ENCODE measurements at places on chromosomes 1 and 21.

GRCh38 chr1:175927944-175928343, 184.5 kb upstream of the TNR start:
- DNase-seq, result no peak

GRCh38 chr1:109395602-109396512, 1.9 kb downstream of the SORT1 start:
- DNase-seq, result no peak

DNA sequence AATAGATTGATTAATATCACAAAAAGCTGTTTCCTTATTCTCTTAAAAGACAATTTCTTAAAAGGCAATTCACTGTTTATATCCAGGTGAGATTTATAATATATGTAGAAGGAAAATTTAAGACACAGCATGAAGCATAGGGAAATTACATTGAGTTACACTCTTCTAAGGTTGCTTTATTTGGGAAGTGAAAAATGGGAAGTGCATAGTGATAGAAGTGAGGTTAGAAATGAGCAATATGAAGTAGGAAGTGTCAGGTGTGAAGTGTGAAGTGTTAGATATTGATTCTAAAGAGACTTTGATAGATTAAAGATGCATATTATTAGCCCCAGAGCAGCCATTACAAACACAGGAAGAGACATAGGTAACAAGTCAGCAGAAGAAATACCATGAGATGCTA, 40.3 kb downstream of the FH start:
- DNase-seq, result no peak

DNA sequence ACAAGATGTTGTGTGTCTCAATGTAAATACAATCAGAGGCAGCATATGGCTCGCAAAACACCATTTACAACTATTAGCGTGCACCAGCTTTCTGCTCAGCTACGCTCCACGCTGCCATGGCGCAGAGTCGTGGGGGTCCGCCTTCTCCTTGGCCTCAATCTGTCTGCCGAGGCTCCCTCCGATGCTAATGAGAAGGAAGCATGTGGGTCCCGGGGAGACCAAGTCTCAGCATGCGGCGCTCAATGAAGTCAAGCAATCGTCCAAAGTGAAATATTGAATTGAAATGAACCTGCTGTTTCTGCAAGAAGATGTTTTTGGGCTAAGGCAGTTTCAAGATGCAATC, 228.9 kb downstream of the TOMM20 start:
- DNase-seq, result no peak

- DNase-seq, result no peak
Measured at GRCh38 chr1:225823811-225824261, 13.9 kb downstream of the EPHX1 start.

GRCh38 chr1:178241057-178241456, 147.2 kb downstream of the RASAL2 start:
- DNase-seq, result no peak

DNA sequence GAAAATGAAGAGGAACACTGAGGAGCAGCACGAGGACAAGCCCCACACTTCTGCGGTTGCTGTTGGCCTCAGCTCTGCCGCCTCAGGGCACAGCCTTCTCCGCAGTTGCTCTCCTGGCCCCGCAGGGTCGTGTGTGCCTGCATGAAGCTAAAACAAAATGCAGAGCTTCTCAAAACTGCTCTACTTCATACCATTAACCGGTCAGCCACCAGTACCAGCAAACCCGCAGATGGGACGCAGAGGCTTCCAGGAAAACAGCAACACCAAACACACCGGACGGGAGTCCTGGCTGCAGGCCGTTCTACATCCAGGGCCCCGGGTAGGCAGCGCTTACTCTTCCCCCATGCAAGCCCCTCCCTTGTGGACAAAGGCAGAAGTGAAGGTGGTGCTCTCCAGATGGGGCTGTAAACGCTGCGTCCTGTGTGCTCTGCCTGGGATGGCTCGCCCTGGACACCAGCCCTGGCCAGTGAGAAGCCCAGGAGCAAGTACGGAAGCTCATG, 7.1 kb upstream of the C1orf159 start:
- no peak for DNase-seq

GRCh38 chr1:184163674-184164465, 112.3 kb downstream of the TSEN15 start:
- no peak for DNase-seq

- no peak for DNase-seq
Measured at GRCh38 chr1:88311907-88312306, 372.2 kb upstream of the PKN2 start.

GRCh38 chr1:51956528-51957509, 33.7 kb downstream of the RAB3B start:
- DNase-seq, result no peak

- no peak for DNase-seq
Measured at GRCh38 chr1:50047916-50048694, 24.4 kb upstream of the AGBL4 start.

DNA sequence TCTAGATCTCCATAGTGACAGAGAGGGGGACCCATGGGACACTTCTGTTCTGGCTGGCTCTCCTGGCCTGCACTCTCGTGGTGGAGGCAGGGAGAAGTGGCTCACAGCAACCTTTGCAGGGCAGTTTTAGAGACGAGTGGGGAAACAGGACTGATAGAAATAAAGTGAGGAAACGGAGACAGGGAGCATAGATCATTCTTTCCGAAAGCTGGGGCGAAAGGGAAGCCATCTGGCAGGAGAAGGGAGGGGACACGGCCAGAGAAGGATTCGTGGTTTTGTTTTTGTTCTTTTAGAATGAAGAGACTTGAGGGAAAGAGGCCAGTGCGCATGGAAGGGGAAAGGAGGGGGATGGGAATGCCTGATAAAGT, 3.5 kb downstream of the TIE1 start:
- no peak for DNase-seq

DNA sequence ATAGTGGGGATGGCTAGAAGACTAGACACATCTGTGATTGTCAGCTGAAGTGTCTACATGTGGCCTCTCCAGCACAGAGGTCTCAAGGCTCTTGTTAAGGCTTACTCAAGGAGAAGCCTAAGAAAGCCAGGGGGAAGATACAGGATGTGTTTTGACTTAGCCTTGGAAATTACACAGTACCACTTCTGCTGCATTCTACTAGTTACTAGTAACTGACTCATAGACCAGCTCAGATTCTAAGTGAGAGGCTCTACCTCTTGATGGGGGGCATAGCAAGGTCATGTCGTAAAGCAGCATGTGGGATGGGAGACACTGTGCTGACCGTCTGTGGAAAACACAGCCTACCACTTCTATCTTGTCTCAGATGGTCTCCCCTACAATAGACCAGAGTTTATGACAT, 99.5 kb downstream of the UBE2U start:
- no peak for DNase-seq

DNA sequence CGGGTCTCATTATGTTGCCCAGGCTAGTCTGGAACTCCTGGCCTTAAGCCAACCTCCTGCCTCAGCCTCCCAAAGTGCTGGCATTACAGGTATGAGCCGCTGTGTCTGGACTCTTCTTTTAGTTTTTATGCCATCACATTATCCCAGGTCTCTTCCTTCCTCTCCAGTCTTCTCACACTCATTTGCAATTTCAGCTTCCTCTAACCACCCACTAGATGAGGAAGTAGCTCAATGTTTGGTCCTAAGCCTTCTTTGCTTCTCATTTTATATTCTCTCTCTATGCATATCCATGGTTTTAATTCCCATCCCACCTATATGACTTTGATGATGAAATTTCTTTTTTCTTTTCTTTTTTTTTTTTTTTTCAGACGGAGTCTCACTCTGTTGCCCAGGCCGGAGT, 3.1 kb upstream of the ZBTB8A start:
- no peak for DNase-seq

DNA sequence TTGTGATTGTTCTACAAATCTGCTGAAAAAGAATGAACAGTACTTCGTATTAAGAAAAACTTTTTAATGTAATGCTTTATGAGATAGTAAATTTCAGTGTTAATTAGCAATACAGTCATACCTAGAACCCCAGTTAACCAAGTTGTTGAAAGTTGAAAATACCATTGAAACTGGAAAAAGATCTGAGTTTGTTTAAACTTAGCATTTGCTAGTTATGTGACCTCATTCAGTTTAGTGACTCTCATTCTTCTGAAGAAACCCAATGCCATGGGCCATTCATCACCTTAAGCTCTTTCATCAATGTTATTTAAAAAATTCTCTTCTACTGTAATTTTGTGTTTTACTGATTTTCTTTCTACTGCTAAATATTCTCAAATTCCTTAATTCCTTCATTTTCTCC, 20.2 kb downstream of the RCOR3 start:
- DNase-seq, result no peak

DNA sequence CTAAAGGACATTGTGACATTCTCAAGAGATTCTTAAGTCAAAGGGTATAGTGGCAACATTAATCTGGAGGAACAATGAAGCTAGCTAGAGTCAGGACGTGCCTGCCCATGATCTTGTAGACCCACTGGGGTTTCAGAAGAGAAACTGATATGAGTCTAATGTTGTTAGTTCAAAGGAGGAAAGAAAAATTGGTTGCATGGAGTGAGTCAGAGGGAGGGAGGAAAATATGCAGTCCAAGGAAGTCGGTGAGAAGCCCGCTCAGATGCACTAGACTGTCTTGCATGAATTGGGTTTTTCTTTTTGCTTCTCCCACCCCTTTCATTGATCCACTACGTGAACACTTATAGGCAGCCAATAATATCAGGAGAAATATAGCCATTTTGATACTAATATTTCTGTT, 53.8 kb upstream of the SYT14 start:
- no peak for DNase-seq

DNA sequence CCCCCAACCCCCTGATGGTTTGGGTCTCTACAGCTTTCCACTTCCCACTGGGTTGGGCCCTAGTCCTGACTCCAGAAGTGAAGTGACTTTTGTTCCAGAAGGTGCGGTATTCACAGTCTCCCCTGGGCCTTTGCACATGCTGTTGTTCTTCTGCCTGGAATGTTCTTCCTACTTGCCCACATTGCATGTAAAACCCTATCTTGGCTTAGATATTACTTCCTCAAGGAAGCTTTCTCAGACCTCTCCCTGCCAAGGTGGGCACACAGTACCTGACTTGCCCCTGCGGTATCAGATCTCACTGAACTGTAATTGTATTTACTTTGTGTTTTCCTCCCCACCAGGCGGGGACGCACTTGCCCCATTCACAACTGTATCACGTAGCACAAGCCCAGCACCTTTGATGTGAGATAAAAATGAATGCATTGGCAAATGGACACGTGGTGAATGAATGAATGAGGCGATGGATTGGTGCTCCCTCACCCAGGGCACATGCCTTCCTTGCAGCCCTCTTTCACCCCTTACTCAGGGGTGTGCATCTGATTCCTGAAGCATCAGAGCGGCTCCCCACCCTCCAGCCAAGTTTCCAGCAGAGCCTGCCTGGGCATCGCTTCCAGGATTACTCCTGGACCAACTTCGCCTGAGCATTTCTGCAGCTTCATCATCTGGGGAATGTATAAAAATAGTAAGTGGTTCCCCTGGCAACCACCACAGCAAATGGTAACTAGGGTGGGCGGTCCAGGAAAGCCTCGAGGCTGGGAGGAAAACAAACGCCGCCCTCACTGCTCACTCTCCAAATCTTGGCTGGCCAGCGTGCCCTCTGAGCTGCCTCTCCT, 19.8 kb downstream of the NENF start:
- DNase-seq, result no peak

DNA sequence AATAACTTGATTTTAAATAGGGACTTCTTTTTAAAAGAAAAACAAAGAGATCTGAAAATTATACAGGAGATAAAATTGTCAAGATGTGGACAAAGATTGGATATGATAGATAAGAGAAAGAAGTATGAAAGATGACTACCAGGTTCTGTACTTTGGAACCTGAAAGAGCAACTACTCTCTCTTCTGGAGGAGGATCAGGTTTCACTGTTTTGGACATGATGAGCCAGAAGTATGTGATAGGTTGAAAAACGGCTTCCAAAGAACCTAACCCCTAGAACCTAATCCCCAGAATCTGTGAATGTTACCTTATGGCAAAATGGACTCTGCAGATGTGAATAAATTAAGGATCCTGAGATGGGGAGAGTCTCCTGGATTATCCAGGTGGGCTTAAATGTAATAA, 26.2 kb downstream of the RSBN1 start:
- no peak for DNase-seq

DNA sequence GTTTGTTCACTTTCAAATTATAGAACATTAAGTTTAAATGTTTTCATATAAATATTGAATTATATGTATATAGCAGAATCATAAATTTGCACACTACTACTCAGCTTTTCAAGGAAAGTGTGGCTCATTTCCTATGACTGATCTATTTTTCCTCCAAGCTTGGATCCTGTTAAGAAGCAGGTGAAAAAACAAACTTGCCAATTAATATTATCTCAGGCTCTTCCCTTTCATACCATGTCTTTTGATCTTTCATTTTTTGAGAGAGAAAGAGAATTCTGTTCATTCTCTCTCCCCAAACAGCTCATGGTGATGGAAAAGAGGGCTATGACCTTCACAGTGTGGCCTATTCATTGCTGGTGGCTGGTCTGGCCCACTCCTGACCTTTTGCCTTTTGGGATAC, 43.7 kb downstream of the SEC16B start:
- DNase-seq, result no peak

DNA sequence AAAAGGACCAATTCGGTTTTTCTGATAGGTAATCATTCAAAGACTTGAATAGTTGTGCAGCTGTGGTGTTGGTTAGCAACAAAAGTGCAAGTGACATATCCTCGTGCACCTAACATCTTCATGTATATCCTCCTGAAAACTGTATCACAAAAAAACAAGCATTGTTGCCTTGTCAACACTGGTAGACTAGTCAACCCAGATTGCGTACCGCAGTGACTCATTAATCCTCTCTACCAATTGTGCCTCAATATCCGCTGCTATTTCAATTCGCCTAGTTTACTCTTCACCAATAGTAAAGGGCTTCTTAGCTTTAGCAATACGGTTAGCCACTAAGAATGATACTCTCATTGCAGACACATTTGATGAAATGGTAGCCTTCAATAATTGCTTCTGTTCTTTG, 3.5 kb downstream of the HHAT start:
- no peak for DNase-seq

DNA sequence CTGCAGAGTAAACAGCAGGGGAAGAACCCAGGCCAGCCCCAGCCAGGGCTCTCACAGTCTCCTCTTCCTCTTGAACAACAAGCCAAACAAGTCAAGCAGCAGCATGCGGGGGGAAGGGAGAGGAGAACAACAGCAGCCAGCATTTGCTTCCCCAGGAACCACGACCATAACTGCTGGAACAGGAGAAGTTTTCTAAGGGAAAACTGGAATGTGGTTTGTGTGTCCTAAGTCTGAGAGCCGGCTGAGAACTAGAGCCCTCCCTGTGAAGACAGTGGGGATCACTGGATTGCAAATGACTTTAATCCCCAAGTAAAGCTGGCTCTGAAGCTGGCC, 48.2 kb downstream of the COQ8A start:
- DNase-seq, result no peak

DNA sequence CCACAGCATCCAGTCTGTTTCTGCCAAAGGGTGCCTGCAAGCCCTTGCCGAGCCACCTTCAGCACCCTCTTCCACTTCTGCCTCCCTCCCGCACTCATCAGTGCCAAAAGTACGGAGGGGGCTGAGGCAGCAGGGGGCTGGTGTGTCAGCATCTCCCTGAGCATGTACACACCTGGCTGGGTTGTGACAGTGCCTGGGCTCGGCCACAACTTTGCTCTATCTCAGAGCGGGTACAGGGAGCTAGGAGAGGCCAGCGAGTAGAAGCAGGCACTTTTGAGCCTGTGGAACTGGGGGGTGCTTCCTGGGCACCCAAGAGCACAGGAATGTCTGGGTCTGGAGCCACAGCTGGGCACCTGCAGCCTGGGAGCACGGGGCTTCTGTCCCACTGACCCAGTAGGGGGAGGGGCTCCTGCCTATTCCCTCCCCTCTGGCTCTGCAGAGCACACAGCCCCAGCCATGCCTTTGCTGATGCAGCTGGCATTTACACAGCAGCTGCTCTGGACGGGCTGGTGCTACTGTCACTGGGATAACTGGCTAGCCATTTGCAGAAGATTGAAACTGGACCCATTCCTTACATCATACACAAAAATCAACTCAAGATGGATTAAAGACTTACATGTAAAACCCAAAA, 319.8 kb upstream of the RRP15 start:
- DNase-seq, result no peak
